ENCODE measurements at places on chromosomes 6 and 20.
A peak's percentile ranks its signal among the peaks of the same experiment; 100 is the strongest.

DNA sequence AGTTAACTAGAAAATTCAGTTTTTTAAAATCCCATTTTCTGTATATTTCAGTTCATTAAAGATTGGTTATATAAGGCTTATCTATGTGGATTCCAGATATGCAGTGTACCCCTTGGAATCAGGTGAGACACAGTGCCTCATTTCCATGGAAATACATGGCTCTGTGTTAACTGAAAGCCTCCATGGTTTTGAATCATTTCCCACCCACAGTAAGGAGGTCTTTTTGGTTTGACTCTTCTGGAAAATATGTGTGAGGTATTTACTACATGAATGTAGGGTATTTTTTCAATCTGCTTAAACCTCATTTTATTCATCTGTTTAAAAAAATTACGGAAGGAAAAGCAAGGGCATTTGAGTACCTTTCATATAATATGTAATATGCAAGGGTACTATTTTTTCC, 25.5 kb downstream of the RNF144B start:
- no peak for DNase-seq

- no peak for DNase-seq
These were observed 202.6 kb downstream of the NFATC2 start for GRCh38 chr20:51339721-51340450.

GRCh38 chr6:20159781-20160540, 52.3 kb downstream of the MBOAT1 start:
- DNase-seq: no peak

DNA sequence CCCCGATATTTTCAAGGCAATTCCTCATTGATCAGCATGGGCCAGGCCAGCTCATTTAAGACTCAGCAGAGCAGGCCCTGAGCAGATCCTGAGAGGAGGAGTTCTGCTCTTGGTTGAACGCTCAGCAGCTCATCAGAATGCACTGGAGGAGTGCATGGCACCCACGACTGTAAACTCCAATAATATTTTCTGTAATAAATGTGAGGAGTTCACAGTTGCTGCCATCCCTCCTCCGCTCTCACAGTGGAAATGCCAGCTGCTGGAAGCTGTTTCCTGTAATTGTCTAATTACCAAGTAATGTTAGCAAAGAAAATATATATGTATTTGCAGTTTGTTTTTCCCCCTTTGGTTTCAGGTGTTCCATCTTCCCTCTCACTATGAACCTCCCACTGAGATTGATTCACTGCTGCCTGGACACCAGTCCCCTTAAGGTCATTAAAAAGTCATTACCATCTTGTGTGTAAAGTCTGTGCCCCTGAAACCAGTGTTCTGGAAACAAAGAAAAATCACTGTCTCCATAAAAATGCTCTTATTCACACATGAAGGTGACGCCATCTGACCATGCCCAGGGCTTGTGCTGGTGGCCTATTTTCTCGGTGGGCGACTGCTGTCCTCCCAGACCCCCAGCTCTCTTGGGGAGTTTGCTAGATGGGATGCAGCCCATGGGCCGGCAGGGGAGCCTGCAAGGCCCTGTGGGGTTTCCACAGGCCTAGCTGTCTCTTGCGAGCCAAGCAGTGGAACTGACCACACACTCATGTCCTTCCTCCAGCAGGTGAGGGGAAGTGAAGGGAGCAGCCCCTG, 374.2 kb downstream of the ZFAND3 start:
- no peak for DNase-seq

DNA sequence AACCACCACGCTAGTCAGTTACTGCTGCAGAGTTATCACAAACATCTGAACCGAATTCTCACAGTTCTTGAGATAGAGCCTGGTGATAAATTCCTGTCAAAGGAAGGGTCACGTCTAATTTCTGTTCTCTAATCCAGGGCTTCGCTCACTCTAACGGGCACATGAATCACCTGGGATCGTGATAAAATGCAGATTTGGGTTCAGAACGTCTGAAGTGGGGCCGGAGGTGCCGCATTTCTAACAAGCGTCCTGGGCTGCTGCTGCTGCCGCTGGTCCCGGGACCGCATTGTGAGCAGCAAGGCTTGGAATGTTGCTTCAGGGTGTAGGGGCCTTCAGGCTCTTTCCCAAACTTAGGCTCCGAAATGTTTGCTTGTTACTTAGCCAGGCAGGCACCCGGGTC, 264.1 kb downstream of the CDC5L start:
- no peak for DNase-seq

GRCh38 chr6:24125980-24126379, at the start of gene NRSN1:
Gene NRSN1, plus strand, starts transcription at chr6:24126215. Its CDS starts 8,113 bp downstream, at chr6:24134328.
- no peak for DNase-seq

- no peak for DNase-seq
These were observed 135.2 kb downstream of the DST start for GRCh38 chr6:56507517-56507916.

- DNase-seq: no peak
These were observed 11.2 kb upstream of the SIRPA start for GRCh38 chr20:1883986-1884385.

- DNase-seq: peak; percentile 44
These were observed 385.7 kb upstream of the MMS22L start for GRCh38 chr6:97668716-97669115.

- no peak for DNase-seq
These were observed 121.3 kb downstream of the ALDH8A1 start for GRCh38 chr6:134828641-134829040.

GRCh38 chr6:105815661-105816555, 270.2 kb upstream of the PRDM1 start:
- no peak for DNase-seq

All from GM06990 (cell line).